ENCODE measurements at places on chromosomes 1 and 21.

- no peak for DNase-seq
Measured at GRCh38 chr1:228650141-228650540, 85.1 kb upstream of the RHOU start.

DNA sequence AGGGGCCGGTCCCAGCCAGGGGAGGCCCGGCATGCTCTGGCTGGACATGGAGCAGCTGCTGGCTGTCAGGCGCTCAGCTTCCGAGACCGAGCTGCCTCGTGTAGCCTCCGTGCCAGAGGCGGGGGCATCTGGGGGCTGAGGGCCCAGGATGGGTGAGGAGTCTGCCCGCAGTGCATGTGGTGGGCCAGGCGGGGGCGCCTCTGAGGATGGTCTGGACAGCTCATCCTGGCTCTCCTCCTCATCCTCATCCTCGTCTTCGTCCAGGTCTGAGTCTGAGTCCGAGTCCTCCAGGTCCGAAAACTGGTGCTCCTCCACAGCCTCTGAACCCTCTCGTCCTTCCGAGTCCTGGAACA, 28.9 kb upstream of the EDN2 start:
- DNase-seq, result no peak

- no peak for DNase-seq
Measured at GRCh38 chr1:66290761-66291530, 243.0 kb upstream of the SGIP1 start.

GRCh38 chr1:212313616-212314015, 28.4 kb downstream of the PPP2R5A start:
- DNase-seq, result no peak

GRCh38 chr1:45833361-45833760, 29.9 kb downstream of the MAST2 start:
- DNase-seq, result no peak

- no peak for DNase-seq
Measured at GRCh38 chr1:36122062-36123030, 2.7 kb downstream of the COL8A2 start.

DNA sequence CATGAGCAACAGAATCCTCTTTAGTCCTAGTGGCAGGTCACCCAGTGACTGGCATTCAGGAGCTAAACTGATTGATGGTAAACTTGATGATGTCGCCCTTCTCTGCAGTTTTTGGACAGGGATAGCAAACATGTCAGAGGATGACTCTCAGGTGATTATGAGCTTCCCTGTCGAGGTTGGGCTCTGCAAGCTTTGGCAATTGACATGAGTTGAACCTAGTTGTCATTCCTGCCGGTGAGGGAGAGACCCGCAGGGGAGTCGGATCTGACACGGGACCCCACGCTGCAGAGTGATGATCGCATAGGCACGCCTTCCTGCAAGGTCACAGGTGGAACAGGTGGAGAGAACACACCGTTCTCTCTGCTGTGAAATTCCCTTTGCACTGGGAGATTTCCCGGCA, 438.0 kb upstream of the VAMP3 start:
- no peak for DNase-seq

DNA sequence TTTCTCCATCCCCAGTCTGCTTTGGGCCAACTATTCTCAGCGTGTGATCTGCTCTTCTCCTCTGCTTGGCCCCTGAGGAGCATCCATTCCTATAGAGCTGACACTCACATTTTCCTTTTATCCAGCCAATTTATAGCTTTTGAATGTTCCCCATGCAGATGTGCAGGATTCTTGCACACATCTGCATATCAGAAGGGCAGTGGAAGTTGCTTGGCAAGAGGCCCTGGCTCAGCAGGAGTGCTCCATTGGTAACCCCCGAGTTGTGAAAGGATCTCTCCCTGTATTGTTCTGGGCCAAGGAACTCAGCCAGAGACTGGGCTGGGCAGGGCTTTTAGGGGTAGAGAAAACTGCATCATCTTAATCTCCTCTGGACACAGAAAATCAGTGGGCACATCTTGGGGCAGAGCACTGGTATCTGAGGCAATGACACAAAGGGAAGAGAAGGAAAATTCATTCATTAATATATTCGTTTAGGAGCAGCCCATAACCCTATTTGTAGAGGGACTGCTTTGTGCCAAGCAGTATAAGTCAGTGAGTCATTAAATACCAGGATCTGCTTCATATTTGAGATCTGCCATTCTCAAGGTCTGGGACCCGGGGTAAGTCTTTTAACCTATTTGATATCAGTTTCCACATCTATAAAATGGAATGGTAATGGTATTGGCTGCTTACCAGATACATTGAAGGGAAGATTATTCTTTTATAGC, 31.0 kb upstream of the BEND5 start:
- DNase-seq, result no peak

- no peak for DNase-seq
Measured at GRCh38 chr1:218363141-218363540, 18.0 kb downstream of the TGFB2 start.

DNA sequence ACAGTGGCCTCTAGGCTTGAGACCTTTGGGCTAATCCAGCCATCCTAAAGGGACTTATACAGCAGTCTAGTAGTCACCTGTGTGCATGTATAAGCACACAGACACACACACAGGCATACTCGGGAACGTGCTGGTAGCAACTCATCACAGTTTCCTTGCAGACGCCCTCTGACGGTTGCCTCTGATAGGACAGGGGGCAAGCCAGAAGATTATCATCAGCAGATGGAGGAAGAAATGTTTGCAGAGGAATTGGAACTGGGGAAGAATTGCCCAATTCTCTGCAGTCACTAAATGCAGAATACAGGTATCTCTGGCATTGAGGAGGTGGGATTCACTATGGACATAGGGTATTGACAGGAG, 222.2 kb downstream of the C1orf94 start:
- DNase-seq, result no peak

GRCh38 chr1:179810367-179810715, 67.2 kb downstream of the FAM163A start:
- DNase-seq, result no peak

Measured in NCI-H510A treated with DMSO at 0.1 percent for 48 hours (cell line).